Keratinocyte (primary cell): ENCODE measurements at places on chromosomes 5 and 9.

GRCh38 chr5:170329524-170329923 is 31.9 kb upstream of the LCP2 start:
- DNase-seq = no peak

GRCh38 chr5:180590543-180591310 is 572 bp downstream of the SCGB3A1 start:
- no peak for DNase-seq

GRCh38 chr9:4680750-4681149 is 1.4 kb downstream of the CDC37L1 start:
- DNase-seq = no peak

DNA sequence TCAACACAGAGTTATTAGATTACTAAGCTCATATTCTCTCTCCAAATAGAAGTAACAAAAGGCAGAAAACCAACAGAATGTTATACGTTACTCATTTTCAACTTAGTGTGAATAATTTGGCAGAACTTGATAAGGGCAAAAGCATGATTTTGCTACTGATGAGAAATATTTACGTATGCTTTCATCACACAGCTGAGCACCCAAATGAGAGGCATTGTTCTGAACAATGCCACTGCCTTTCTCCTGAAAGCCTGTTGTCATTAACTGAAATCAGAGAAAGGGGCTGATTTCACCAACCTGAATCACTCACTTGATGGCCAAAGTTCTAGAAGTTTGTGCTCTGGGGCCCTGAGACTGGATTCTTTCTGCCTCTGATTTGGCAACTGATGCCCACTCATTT is 367.5 kb upstream of the PTGER4 start:
- DNase-seq = no peak

GRCh38 chr9:120481248-120481647 is 98.7 kb downstream of the CDK5RAP2 start:
- DNase-seq = no peak

DNA sequence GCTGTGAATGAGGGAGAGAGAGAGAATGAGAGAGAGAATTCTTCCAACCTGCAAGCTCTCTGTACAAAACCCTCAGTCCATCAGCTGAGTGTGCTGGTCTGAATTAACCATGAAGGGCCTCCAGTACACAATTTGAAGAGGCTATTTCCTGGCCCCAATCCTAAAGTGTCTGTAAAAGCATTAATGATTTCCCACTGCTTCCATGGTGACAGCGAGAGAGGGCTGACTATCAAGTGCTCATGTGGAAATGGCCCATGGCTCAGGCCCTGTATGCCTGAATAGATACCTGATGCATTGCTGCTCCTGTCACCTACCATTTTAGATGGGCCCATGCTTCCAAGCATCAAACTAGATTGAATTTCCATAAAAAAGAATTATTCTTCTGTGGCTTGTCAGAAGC is 592.4 kb downstream of the KIF4B start:
- no peak for DNase-seq

- no peak for DNase-seq
These were observed 172.2 kb upstream of the PLCXD3 start for GRCh38 chr5:41682641-41683040.

DNA sequence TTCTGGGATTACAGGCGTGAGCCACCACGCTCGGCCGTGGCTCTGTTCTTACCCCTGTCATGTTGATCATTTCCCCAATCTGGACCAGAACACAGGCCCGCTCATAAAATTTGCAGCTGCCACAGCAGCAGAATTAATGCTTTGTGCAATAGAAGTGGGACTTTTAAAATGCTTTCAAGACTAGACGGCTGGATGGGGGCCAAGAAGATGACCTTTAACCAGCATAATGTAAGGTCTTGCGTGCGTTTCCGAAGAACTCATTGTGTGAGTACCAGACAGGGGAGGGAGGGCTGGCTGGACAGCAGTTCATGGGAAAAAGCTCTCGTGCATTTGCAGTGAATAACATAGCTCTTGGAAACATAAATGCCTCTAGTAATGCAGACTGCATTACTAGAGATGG is 3.5 kb upstream of the WDR38 start:
- DNase-seq = no peak

DNA sequence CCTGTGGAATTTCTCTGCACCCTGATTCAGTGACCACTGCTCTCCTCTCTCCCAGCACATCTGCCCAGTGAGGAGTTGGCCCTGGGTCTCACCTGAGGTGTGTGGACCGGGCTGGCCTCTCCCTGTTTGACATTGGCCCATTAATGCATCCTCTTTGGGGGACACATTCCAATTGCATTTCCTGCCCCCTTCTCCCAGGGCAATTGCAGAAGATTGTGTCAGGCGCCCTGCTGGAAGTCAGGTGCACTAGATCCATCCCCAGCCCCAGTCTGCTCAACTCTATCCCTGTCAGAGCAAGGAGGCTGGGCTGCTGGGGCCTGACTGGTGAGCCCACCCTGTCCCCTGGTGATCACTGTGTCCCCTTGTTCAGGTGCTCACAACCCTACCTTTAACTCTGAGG is 84.5 kb downstream of the LMX1B start:
- DNase-seq = no peak

DNA sequence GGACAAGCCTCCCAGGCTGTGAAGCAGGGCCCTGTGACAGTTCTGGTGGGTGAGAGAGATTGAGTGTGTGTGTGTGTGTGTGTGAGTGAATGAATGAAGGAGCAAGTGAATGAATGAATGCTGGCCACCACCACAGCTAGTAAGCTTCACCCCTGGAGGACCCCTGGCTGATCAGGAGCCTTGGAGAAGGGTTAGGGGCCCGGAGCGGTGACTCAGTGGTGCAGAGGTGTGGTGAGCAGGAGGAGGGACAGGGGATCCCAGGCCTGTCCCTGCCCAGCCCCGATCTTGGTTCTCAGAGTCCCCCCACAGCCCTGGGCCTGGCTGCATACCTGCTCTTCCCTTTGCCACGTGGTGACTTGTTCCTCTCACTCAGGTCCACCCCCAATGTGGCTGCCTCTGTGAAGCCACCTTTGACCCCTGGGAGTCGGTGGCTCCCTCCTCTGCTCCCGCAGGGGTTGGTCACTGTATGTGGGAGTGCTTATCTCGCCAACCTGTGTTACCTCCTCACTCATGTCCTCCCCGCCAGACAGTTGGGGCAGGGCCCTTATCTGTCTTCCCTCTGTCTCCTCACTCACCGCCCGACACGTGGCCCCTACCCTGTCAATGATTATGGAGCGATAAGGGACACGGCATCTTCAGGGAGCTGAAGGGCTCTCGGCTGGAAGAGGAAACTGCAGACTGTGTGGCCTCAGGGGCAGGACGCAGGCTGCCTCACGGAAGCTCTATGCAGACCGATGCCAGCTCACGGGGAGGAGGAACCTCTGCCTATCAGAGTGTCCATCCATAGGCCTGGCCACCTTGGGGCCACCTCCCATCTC is 99.9 kb upstream of the PITX1 start:
- no peak for DNase-seq

DNA sequence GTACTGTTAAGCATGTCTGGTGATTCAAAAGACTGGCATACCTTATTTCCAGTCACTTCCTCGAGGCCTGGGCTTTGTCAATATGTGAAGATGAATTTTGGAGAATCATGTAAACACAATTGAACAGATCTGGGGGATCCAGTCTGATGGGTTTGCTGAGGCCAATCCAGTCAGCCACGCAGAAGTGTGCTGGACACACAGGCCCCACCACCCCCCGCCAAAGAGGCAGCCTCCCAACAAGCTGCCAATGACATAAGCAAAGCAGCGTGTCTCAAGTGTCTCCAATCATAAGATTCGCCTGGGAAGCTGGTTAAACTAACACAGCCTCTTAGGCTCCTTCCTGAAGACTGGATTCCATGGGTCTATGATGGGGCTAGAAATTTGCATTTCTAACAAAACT is 192.9 kb upstream of the KLF9 start:
- no peak for DNase-seq

- no peak for DNase-seq
These were observed 70.3 kb upstream of the ADAMTS16 start for GRCh38 chr5:5069851-5070250.

GRCh38 chr5:58462623-58463230 is 2.8 kb upstream of the PLK2 start:
- no peak for DNase-seq

GRCh38 chr5:42555010-42555409 is 131.8 kb downstream of the GHR start:
- DNase-seq = no peak

- DNase-seq = no peak
These were observed 39.3 kb downstream of the C9orf50 start for GRCh38 chr9:129581505-129582189.

DNA sequence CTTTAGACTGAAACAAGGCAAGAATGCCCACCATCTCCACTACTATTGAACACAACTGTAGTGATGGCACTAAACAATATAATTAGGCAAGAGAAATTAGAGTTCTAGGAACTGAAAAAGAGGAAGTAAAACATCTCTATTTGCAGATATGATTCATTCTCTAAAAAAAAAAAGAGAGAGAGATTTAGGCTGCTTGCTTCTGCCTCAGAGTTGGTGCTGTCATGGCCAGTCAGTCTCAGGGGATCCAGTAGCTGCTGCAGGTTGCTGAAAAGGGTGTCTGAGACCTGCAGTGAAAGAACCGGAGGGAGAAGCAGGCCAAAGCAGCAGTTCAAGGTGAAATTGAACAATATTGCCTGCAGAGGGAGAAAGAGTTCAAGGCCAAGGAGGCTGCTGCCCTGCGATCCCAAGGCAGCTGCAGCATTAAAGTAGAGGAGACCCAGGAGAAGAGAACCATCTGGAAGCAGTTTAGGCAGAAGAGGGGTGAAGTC is 72.5 kb downstream of the AP3B1 start:
- no peak for DNase-seq

DNA sequence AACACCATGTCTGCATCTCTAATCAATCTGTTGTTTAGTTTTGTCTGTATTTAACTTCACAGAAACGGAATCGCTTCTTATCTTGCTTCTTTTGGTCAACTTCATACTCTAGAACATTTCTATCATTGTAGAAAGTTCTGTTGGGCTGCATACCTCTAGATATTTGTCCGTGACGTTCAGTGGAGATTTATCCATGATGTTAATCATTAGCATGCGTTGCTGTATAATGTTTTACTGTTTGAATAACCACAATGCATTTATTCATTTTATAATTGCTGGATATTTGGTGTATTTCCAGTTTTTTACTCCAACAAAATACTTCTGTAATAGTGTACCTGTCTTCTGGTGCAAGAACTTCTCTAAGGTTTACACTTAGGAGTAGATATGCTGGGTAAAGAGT is 96.2 kb upstream of the GDNF start:
- DNase-seq = no peak

DNA sequence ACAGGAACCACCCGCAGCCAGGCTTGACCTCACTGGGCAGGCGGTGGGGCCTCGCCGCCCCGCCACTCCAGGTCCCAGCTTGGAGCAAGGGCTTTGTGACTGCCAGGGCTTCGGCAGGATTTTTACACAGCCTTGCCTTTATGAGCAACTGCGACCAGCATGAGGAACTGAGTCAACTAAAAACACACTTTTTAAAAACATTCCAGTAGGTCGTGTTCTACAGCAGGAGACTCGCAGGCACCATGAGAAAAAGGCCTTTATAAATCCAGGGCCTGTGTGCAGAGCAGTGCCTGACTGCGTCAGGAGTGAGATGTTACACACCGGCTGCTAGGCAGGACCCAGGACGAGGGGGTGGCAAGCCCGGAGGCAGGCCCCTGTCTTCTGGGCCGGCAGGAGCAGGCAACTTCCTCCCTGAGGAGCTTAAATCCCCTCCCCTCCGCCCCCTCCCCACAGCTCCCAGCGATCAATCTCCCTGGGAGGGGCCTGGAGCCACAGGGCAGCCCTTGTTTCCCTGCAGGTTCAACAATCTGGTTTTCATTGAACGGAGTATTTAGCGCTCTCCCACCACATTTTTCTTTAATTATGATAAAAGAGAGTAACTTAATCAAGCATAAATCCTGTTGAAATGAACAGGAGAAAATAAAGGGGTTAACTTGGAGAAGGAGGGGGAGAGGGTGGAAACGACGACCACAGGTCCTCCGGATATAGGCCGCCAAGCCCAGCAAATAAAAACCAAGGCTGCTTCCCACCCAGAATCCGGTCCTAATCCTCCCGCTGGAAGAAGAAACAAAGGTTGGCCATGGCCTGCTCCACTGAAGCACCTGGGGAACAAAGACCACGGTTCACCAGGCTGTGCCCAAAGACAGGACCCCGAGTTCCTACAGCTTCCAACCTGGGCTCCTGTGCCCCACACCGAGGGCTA is 92.5 kb downstream of the ROR2 start:
- no peak for DNase-seq

- no peak for DNase-seq
These were observed 14.1 kb downstream of the TRIM32 start for GRCh38 chr9:116700882-116701865.

- no peak for DNase-seq
These were observed 20.4 kb downstream of the ROPN1L start for GRCh38 chr5:10461904-10462555.

GRCh38 chr9:86046930-86047341 is 52.4 kb downstream of the GOLM1 start:
- no peak for DNase-seq

DNA sequence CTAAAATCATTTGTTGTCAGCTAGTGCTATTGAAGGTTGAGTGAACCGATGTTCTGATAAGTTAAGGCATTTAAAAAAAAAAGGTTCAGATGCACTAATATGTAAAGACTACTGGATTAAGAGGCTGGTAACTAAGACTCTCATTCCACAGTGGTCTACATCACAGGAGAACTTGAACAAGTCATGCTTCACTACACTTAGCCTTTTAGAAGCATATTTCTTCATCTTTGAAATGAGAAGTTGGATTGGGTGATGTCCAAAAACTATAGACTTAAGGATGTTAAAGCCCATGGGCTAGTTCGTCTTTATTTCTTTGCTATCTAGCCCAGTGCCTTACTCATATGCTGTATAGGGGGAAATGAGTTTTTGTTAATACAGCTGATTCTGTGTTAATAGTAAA is 107.2 kb downstream of the NDUFS4 start:
- no peak for DNase-seq

DNA sequence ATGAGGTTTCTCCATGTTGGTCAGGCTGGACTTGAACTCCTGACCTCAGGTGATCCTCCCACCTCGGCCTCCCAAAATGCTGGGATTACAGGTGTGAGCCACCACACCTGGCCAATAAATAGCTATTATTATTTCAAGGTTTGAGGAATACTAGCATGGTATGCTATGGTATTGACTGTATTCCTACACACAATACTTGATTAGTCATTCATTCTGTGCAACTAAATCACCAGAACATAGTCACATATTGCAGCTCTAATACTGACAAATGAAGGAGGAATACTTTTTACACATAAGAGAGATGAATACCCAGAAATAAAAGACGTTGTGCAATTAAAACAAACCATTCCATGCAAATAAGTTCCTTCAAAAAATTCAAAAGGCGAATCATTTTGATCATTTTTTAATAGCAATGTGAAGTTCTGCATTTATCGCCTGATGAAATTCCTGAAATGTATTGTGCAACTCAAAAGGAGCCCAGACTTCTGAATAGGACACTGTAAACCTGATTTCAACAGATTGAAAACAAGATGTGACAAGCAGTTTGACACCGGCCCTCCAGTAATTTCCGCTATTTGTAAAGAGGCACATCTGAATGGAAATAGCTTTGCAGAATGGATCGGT is 687.4 kb upstream of the SEMA6A start:
- DNase-seq = no peak

- no peak for DNase-seq
These were observed 67.3 kb upstream of the VCAN start for GRCh38 chr5:83404182-83404716.

- no peak for DNase-seq
These were observed 45.5 kb downstream of the PHF2 start for GRCh38 chr9:93621922-93622321.
